ENCODE measurements at places on chromosomes 3 and 15. TPM values are rescaled to one million over a fixed set of nuclear protein-coding genes. Genes with fewer than 3 reads are reported as not detected.
A peak's percentile ranks its signal among the peaks of the same experiment; 100 is the strongest.

GRCh38 chr3:67521053-67521646 lies 133.3 kb downstream of the SUCLG2 start:
- no peak for DNase-seq

FMN1 gene
- 0.69 TPM for polyA plus RNA-seq

DNA sequence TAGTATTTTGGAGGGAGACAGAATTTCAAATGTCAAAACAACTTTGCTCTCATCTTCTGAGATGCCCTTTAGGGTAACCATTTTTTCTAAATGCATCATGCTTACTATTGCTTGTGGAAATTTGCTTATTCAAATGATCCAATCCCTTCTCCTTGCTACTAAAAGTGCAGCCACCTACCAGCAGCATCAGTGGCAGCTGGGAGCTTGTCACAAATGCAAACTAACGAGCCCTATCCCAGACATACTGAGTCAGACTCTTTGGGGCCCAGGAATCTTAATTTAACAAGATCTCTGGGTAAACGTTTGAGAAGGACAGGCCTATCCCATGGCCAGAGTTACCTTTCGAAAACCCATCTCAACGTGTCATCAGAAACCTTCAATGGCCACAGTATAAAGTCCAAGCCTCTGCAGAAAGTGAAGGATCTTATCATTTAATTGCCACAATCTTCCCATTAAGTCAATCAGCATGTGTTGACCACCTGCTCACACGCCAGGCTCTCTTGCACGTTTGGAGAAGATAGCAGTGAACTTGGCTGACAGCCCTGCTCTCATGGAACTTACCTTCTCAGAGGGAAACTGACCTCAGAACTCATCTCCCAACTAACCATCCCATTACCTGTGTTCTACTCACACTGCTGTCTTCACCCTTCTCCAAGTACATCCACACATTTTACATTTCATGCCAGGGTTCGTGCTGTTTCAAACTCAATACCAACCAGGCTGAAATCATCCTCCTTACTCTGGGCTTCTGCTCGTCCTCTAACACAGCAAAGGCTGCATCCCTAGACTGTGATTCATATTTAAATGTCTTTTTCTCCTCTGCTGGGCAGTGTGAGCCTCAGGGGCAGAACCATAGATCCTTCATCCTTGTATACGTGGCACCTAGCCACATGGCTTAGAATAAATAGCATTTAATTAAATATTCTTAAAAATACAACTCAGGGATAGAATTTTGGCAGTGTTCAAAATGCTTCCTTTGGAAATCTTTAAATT lies 24.8 kb upstream of the VGLL4 start:
- DNase-seq: no peak

- DNase-seq: no peak
Measured at GRCh38 chr3:13429631-13430291, 9.6 kb upstream of the NUP210 start.

SLC12A8 gene
- 7.5 TPM for polyA plus RNA-seq

DNA sequence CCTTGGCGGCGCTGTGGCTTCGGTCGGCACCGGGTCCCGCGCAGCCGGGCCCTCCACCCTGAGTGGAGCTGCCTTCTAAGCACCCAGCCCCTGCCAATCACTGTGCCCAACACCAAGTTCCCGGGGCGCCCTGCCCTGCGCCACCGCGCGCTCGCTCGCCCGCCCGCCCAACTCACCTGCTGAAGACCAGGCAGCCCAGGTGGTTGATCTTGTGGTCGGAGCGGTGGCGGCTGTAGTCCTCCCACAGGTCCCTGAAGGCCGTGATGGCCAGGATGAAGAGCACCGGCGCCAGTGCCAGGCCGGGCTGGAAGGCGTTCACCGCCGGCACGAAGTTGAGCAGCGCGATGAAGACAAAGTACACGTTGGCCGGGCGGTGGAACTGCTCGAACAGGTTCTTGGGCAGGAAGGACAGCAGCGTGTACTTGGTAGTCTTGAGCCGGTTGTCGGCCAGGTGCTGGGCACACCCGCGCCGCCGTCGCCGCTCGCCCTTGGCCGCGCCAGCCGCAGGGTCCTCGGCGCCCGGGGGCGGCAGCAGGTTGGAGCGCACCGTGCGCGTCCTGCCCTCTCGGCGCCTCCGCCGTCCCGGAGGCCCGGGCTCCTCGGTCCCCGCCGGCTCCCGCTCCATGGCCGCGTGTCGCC lies 536 bp downstream of the ATP10A start:
- peak; percentile 9 for DNase-seq

GRCh38 chr15:90106522-90107117 lies 4.4 kb upstream of the IDH2 start:
- DNase-seq: peak; percentile 68

DNA sequence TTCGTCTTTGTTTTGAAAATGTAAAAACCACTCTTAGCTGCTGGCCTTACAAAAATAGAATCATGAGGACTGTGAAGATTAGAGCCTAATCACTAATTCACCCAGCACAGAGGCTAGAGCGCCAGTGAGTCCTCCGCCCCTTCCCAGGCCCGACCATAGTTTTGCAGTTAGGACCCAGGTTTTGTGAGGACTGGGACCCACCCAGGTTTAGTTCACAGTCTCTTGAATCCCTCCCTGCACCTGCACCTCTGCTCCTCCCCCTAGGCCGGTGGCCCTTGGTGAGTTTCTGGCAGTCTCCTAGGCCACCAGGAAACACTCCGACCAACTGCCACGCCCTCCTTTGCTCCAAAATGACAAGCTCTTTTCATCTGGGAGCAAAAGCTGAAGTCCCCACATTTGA lies 136.0 kb upstream of the CCDC54 start:
- peak; percentile 71 for DNase-seq

GRCh38 chr15:81407176-81407575 lies 33.2 kb upstream of the TMC3 start:
- no peak for DNase-seq

DNA sequence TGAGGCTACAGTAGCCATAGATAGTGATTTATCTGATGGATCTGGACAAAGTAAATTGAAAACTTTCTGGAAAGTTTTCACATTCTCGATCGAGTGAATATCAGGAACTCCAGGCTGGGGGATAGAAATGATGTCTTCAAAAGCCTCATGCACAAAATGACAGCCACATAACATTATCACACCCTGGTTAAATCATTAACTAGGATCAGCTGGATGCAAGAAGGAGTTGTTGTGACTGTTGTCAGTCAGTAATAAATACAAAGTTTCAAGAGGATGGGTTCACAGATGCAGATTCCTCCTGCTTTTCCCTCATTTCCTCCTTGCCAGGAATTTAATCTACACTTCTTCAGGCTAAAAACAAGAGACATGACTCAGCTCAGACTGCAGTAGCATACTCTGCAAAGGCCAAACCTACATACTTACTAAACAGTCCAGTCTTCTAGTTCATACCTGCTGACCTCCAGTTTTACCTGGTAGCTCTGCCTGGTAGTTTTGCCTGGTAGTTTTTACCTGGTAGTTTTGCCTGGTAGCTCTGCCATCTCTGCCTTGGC lies 40.9 kb downstream of the C2CD4A start:
- DNase-seq: peak; percentile 44

GRCh38 chr3:138234401-138235179 lies 47.5 kb downstream of the ARMC8 start:
- peak; percentile 34 for DNase-seq

- no peak for DNase-seq
Measured at GRCh38 chr3:139627759-139628158, 50.0 kb downstream of the NMNAT3 start.

DNA sequence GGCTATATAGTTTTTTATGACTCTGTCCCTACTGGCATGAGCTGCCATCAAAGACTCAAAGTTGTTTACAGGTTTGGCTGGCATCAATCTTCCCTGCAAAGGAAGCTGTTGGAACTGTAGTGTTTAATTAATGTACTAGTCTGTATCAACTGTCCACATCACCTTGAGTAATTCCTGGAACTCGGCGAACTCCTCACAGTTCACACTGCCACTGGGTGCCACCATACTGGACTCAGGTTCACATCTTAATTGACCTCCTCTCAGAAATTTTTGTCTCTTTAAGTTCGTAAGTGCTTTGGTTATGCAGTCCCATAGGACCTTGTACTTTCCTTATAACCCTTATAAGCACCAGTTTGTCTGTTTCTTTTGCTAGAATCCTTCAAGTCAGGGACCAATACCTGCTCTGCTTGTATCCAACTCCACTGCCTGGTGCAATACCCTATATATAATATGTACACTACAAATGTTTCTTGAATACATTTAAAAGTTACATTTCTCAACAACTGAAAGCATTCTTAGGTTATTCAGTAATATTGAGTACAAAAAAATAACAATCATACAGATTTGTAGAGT lies 3.2 kb downstream of the HIGD1A start:
- DNase-seq: no peak

ETV5 gene
- 32.9 TPM for polyA plus RNA-seq

DNA sequence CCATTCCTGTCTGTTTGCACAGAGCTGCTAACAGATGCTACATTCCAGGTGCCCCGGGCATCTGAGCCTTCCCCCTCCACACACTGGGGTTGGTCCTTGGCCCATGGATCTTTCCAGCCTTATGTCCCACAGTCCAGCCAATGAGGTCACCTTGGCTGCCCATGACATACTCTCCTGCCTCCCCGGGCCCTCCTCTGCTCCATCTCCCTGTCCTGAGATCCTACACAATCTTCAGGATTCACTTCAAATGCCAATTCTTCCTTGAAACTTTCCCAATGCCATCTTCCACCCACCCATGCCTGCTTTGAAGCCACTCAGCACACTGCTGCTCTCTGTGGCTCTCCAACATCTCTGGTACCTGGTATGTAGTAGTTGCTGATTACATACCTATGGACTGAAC lies 4.3 kb downstream of the CHRNA3 start:
- no peak for DNase-seq

Data from mammary epithelial cell (primary cell).